ENCODE measurements at places on chromosomes 11 and 22.

- no peak for DNase-seq
These were observed at the start of gene CSNK1E for GRCh38 chr22:38317122-38317994. Gene CSNK1E, minus strand, starts transcription at chr22:38317433. Its CDS starts 3,276 bp downstream, at chr22:38314157.

DNA sequence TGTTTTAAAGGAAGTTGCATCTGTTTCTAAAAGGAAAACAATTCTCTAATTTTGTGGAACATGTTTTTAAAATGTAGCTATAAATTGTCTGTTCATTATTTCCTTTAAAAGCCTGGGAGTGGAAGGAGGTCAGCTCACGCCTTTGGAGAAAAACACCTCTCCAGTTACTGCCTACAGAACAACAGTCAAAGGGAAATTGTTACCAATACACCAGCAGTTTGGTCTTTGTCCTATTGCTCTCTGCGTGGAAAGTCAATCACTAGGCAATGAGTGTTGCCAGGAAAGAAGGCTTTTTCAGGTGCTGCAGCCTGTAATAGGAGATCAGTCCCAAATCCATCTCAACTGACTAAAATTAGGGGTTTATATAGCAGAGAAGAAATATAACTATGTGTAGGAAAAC lies 22.2 kb downstream of the SVIP start:
- no peak for DNase-seq

DNA sequence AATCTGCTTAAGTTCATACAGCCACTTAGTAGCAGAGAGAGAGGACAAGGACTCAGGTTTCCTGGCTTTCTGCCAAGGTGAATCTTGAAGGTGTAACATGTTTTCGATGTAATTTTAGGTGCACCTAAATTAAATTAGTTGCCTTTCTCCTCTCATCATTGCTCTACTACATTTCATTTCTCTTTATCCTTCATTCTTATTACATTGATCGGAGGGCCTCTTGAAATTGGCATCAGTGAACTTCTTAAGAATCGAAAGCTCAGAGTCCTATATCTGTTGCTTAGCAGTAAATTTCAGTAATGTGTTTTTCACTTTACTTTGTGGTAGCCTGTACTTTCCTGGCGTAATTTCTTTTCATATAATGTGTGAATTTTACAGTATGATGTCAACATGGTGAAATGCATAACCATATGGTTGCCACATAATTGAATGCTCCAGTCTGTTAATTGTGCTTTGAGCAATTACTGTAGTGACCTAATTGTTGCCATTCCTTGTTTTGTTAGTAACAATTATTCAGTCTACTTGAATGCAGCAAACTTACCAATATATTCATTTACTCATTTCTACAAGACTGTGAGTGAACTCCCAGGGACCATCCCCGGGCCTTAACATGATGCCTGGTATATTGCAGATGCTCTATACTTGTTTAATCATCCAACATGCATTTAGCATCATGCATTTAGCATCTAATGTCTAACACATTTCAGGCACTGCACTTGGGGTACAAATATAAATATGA lies 138.1 kb downstream of the MAML2 start:
- no peak for DNase-seq

GRCh38 chr22:42912059-42912458 lies 55.0 kb upstream of the ARFGAP3 start:
- DNase-seq = no peak

GRCh38 chr11:86047275-86047991 lies 21.5 kb downstream of the PICALM start:
- DNase-seq = no peak

DNA sequence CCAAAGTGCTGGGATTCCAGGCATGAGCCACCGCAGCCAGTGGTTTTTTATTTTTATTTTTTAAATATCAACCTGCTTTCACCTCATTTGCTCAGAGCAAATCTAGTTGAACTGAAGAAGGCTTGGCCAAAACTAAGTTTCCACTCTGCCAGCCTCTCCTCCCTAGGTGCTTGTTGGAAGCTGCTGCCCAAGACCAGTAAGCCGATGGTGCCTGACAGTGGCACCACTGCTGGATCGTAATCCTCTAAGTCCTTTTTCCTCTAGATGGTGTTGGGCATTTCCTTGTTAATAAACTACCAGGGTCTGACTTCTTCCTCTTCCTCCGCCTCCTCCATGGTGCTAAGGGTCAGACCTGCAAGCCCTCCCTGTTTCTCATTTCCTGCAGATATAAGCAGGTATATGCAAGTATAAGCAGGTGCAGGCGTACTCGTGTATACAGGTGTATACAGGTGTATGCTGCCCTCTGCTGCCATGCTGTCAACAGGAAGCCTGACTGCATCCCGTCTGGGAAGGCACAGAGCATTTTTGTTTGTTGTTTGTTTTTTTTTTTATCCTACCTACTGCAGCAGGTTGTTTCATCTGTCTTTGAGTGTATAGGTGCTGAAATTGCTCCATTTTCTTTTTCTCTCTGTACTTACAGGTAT lies 1.6 kb downstream of the NADSYN1 start:
- DNase-seq = no peak

- DNase-seq = no peak
These were observed 6.7 kb downstream of the DUSP8 start for GRCh38 chr11:1565173-1565903.

DNA sequence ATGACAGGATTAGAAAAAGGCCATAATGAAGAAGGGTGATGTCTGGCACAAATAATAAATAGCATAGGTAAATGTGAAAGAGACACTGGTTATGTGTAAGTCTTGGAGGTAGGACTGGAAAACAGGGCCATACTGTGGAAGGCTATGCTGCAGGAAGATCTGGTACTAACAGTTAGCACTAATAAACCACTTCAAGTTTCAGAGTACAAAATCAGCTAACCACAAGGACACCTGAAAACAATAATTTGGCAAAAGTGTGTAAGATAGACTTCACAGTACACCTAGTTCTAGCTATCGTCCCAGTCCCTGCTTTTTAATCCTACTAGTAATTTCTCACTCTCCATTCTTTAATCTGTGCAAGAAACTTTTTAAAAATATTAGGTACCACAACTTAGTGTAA lies 44.3 kb downstream of the CWF19L2 start:
- DNase-seq = no peak
